ENCODE measurements at places on chromosomes 2 and 18.

GRCh38 chr2:147679191-147679954, 165.5 kb upstream of the ACVR2A start:
- no peak for DNase-seq

GRCh38 chr2:26793518-26793917, 7.7 kb downstream of the CENPA start:
- no peak for DNase-seq

- no peak for DNase-seq
Observed at GRCh38 chr2:176127774-176128072, 1.8 kb upstream of the HOXD8 start.

DNA sequence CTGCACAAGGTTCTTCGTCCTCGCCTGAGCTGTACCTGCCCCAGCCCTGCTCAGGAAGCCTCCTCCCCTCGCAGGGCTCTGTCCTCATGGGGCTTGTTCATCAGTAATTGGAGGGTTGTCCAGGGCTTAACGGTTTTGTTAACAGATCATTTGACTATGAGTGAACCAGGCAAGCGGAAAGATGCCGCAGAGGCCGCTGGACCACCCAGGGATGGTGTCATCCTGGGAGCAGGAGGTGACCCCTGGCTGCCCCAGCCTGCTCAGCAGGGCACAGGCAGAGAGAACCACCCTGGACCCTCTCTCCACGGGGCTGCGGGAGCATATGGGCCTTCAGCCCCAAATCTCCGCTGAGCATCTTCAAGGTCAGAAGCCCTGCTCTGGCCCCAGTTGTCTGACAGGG, 264.3 kb downstream of the KLHL29 start:
- no peak for DNase-seq

DNA sequence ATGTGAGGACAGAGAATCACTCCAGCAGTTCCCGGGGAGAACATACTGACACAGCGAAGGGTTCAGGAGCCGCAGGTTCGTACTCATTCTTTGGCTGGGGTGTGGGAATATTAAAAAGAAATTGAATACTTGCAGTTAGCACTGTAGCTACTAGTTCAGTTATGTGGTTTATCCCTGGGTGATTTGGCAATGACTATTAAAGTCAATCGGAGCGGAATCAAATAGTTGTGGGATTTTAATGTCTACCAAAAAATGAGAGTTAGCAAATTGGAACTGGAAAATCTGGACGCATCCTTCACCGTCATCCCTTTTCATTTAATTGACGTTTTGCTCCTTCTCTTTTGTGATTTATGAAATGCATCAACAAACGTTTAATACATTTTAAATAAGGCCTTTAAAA, 50.8 kb downstream of the GBX2 start:
- no peak for DNase-seq

DNA sequence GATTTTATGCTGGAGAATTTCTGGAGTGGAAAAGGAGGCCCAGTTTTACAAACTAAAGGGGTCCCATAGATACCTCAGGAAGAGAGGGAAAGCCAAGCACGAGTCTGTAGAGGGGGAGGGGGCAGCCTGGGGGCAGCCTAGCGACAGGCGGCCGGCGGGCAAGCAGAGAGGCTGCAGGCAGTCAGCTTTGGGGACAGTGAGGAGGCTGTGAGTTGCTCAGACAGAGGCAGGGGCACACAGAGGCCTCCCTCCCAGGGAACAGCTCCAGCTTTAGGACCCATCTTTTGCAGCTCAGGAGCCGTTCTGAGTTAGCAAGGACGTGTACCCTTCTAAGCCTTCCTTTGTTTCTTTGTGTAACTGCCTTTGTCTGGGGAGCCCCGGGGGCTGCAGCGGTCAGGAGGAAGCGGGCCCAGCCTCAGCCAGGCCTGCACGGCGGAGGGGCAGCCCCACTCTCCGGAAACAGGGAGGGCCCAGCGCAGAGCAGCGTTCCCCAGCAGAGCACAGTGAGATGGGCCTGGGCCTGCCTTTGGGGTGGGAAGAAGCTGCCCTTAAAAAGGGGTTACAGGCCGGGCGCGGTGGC, 41.1 kb upstream of the RALBP1 start:
- DNase-seq: no peak

GRCh38 chr2:2826621-2827020, 495.5 kb upstream of the MYT1L start:
- DNase-seq: no peak

DNA sequence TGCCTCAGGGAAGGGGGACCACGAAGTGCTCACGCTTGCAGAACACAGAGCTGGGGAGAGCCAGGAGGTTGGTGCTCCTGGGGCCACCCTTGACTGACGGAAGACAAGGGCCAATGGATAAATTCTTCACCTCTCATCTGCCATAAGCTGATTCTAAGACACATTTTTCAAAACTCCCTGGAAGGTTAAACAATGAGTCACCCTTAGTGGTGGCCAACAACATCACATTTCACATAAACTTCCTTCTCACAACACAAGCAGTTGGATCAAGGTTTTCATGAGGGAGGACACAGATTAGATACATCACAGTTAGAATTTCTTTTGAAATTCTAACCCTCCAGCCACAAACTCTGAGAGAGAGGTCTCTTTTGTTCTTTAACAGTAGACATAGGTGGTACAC, 713.6 kb upstream of the POU3F3 start:
- no peak for DNase-seq

DNA sequence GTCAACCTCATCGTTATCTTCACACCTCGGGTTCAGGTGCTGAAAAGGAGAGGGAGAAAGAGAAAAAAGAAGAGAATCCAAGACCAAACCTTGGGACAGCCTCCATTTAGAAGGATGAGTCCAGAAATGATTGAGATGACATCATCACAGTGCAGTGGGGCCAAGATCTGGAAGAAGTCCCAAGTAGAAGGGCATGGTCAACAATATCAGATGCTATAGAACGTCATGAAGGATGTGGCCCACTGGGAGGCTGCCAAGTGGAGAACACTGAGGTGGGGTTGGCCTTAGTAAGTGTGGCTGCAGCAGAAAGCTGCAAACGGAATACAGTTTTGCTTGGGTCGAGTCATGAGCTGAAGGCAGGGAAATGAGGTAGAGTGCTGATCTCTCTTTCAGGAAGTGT, 91.1 kb upstream of the FZD7 start:
- DNase-seq: no peak

- DNase-seq: no peak
Observed at GRCh38 chr2:229832510-229832898, 89.3 kb downstream of the TRIP12 start.

DNA sequence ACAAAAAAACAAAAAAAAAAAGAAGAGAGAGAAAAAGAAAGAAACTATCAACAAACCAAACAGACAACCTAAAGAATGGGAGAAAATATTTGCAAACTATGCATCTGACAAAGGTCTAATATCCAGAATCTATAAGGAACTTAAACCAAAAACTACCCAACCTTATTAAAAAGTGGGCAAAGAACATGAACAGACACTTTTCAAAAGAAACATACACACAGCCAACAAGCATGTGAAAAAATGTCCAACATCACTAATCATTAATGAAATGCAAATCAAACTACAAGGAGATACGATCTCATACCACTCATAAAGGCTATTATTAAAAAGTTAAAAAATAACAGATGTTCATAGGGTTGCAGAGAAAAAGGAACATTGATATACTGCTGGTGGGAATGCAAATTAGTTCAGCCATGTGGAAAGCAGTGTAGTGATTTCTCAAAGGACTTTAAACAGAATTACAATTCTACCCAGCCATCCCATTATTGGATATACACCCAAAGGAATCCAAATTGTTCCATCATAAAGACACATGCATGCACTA, 7.2 kb upstream of the POLE4 start:
- DNase-seq: no peak

DNA sequence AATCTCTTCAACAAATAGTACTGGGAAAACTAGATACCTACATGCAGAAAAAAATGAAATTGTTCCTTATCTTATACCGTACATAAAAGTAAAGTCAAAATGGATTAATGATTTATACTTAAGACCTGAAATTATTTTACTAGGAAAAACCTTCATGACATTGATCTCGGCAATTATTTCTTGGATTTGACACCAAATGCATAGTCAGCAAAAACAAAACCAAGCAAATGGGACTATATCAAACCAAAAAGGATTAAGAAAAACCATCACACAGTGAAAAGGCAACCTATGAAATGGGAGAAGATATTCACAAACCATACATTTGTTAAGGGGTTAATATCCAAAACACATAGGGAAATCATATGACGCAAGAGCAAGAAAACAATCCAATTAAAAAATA, 433.6 kb downstream of the LRATD1 start:
- DNase-seq: no peak

DNA sequence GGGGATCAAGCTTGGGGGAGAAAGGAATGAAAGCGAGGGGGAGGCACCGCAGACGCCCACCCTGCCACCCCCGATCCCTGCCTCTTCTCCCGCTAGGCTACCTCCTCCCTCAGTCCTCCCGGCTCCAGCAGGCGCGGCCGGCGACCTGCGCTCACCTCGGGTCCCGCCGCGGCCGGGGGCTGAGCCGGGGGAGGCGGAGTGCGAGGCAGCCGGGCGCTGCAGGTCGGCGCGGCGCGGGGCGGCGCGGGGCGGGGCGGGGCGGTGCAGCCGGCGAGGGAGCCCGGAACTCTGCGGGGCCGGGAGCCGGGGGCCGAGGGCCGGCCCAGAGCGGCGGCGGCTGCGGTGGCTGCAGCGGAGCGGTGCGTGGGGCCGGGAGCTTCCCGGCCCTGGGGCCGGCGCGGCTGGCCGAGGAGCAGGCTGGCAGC, 477 bp downstream of the ACVR1 start:
- DNase-seq: no peak

DNA sequence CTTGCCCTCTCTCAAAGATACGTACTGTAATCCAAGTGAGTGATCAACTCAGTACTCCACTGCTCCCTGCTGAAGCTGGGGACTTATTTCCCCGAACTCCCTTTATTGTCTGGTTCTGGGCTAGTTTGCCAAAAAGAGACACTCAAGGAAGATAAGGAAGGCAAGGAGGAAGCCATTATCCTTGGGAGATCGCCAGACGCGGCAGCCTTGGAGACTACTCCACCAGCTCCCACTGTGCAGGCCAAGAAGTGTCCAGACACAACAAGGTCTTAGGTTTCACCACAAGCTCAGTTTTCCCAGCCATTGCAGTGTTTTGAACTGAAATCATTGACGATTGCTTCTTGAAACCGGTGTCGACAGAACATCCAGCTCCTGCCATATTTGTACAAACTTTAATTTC, 439.6 kb upstream of the UBE2E3 start:
- no peak for DNase-seq

- no peak for DNase-seq
Observed at GRCh38 chr18:12257996-12258718, 4.0 kb downstream of the CIDEA start.

DNA sequence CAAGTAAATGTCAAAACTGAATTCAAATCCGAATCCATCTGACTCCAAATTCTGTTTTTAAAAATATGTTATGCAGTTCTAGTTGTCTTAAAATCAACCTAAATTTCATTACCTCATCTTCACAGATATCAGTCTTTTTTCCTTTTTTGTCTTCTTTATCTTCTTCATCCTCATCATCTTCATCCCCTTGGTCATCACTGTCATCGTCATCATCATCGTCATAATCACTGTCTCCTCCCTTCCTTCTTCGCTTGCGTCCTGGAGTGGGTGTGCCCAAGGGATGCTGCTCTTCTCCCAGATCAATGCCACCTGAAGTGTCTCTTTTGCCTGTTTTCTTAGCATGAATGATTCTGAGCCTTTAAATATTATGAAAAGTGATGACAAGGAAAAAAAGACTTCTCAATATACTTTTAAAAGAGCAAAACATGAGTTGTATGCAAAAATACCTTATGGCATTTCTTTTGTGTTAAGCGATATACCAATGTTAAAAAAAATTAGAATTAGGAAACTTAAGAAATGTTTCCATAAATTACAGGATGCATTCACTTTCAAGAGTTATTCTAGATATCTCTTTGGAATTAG, 96.0 kb upstream of the WDSUB1 start:
- DNase-seq: no peak

GRCh38 chr2:160336105-160336504, 136.0 kb upstream of the ITGB6 start:
- no peak for DNase-seq

GRCh38 chr2:210599476-210599875, 43.1 kb downstream of the CPS1 start:
- no peak for DNase-seq

DNA sequence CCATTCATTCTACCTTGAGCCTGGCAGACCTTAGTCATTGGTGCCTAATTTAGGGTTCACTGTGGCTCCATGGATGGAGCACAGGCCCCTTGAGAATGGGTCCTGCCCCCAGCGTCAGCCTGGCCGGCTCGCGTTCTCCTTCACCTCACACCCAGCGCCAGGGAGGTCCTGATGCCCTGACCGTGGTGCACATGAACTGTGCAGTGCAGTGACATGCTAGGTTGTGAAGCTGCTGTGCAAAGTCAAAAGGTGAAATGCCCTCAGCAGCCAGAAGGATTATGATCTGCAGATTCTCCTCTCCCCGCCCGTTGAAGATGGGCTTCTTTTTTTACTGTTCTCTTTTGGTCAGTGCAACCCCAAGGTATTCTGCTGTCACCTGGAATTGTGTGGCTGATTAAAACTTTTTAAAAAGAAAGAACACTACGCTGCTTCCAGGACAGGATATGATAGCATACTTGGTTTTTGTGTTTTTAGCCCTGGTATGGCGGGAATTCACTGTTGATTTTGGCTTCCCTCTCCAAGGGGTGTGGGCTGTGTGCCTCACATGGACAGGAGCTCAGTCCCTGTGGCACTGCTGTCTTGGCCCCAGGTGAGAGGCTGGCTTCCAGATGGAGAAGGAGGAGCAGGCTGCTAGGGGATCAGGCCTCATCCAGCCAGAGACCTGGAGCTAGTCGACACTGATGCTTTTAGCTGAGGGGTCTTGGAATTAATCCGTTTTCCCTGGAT, 49.4 kb upstream of the MCFD2 start:
- DNase-seq: no peak

Data from stimulated activated CD4-positive, alpha-beta T cell treated with anti-CD3 and anti-CD28 coated beads, Interleukin-1b, Interleukin-23, amount 100 ng/mL, for 1 hour (primary cell).